GF-D8 (cell line): ENCODE measurements at places on chromosomes 6 and 20.

GRCh38 chr20:21615617-21616080 lies 89.8 kb upstream of the PAX1 start:
- no peak for DNase-seq

- no peak for DNase-seq
Measured at GRCh38 chr20:47784599-47785310, 526 bp downstream of the SULF2 start.

GRCh38 chr6:128657181-128657580 lies 136.8 kb upstream of the PTPRK start:
- no peak for DNase-seq

- DNase-seq, result no peak
Measured at GRCh38 chr20:8530022-8530421, 398.0 kb downstream of the PLCB1 start.
